CD4-positive, alpha-beta T cell treated with Interleukin-1 beta for 1 hour (primary cell): ENCODE measurements at places on chromosomes 7 and 10.

DNA sequence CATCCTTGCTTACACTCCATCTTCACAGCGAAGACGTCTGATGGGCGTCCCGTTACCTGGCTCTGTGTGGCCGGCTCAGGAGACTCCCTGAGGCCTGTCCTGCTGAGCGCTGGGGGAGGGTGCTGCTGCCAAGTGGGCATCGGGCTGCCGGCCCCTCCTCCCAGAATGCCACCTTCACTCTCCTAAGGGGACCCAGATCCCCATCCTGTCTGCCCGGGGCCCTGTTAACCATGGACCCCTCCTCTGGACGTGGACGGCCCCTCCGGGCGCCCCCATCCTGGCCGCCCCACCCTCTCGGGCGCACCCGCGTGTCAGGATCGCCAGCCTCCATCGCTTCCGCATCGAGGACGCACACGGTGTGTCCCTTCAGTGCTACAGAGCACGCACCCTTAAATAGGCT lies 7.3 kb upstream of the FOXL3 start:
- no peak for DNase-seq

- no peak for DNase-seq
Observed at GRCh38 chr10:73998623-73998928, 660 bp downstream of the VCL start.

DNA sequence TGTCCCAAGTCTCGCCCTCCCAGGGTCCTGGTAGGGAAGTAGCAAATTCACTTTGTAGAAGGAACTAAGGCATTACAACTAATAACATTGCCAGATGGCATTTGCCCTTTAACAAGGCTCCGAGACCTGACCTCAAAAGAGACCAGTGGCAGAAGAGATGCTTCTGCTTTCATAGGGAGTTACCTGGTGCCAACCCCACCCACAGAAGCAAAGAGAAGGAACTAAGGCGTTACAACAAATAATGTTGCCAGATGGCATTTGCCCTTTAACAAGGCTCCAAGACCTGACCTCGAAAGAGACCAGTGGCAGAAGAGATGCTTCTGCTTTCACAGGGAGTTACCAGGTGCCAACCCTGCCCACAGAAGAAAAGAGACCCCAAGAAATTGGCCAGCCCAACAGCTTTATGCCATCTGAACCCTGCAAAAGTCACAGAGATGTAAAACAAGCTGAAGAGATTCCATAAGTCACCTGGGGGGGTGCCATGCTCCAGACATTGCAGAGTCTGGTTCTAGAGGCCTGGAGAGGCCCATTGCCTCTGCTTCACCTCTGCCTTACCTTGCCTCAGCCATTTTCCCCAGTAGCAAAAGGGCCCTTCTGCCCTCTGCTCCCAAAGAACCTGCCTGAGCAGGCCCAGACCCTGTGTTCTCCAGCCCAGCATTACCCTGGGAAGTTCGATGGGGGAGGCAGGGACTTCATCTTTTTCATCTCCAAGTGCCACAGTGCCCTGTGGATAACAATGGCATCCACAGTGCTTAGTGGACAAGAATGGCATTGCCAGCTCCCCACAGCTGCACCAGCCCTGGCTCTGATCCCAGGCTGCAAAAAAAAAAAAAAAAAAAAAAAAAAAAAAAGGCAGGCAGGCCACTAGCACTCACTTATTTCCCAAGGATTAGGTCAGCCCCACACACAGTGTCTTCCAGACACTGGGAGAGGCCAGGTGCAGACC lies 179.5 kb upstream of the PLXNA4 start:
- no peak for DNase-seq

- DNase-seq, result no peak
Observed at GRCh38 chr10:103558911-103559310, 65.4 kb downstream of the NEURL1 start.

DNA sequence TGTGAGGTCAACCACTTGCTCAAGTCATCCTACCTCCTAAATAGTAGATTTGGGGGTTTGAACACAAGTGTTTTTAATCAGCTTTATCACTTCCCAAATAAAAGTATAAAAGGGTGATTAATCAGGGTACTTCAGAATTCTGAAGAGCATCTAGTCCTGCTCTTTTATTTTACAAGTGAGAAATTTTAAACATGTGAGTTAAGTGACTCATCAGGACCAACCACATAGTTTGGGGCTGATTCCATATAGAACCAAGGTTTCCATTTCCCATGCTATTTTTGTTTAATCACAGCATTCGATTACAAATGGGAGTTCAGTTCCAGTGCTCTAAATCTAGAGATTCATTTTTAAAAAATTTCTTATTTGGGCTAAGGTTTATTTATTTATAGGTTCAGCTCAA lies 113.4 kb downstream of the GPR158 start:
- no peak for DNase-seq

DNA sequence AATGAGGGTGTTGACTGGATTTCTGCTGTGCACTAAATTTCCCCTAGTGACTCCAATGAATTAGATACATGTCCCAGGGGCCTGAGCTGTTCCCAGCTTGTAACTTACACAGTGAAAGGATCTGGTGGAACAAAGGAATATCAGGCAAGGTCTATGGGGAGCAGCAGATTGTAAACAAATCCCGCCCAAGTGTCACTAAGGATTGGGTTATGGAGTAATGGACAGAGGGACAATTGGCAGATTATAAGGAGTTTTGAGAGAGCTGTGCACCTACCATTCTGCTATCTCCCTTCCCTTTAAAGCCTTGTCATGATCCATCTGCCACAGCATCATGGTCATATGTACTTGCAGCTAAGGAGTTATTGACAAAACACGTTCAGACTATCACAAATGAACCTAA lies 183.0 kb downstream of the RAB11FIP2 start:
- no peak for DNase-seq

- DNase-seq, result peak; percentile 13
Observed at GRCh38 chr10:116521424-116522290, 24.1 kb upstream of the PNLIP start.

DNA sequence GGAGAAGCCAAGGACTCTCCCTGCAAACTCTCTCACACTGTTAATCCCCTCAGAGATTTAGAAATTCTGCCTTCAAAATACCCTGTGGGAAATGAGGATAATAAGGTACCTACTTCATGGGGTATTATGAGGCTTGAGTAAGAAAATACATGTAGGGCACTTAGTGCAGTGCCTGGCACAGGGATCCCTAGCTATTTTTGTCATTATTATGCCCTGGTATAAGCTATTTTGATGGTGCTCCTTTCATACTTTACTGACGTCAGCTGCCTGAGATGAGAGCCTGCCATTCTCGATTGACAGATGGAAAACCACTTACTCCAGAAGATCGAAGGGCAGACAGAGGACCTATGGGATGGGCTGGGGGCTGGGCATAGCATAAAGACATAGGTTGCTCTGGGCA lies 30.1 kb downstream of the MKX start:
- no peak for DNase-seq

GRCh38 chr10:4307910-4308309 lies 518.1 kb upstream of the AKR1E2 start:
- no peak for DNase-seq

DNA sequence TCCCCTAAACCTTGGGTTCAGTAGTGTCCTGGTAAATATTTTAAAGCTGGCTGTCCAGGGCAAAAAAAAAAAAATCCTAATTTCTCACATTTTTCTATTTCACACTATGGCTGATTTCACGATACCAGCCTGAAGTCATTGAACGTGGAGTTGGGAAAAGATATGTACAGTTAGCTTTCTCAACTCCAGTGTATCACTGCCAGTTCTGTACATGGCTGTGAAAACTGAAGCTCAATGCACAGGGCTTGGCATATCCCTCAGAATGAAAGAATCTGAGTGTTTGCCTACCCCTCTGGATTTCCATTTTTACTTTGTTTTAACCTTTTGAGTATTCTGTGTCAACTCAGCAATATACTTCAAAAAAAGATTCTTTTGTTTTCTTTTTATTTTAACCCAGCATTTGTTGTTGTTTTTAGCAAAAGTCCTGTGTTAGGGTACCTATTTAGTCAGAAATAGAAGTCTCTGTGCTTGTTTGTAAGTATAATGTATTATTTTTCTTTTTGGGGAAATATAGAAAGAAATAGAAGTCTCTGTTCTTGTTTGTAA lies 274.5 kb downstream of the ADK start:
- DNase-seq, result no peak

DNA sequence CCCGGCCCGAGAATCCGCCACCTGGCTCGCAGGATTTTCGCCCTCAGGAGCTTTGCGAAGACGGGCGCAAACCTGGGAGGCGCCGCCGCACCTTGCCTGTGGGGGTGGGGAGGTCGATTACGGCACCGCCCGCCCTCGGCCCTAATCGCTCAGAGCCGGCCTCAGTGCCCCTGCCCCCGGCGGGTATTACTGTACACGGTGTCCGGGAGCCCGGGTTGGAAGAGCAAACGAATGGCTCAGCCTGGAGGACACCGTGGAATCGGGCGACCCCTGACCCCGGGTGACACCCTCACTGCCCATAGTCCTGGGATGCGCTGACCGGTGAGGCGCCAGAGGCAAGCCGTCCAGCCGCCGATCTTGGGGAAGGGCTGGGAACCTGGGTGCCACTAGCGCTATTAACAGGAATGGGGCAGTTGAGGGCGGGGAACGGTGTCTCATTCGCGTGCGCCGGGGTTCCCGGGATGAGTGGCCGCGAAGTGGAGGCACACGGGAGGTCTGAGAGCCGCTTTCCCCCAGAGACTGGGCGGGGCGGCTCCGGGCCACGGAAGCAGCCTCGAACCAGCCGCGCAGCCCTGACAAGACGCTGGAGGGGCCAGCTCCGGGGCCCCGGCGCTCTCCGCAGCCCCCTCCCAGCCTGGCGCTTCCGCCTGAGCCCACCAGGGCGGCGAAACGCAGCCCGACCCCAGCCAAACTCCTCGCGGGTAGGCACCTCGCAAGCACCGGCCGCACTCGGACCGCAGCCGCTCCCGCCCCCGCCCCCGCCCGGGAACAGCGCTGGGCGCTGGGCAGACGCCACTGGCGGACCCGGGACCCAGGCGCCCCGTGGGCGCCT lies 167.5 kb downstream of the NRF1 start:
- no peak for DNase-seq

DNA sequence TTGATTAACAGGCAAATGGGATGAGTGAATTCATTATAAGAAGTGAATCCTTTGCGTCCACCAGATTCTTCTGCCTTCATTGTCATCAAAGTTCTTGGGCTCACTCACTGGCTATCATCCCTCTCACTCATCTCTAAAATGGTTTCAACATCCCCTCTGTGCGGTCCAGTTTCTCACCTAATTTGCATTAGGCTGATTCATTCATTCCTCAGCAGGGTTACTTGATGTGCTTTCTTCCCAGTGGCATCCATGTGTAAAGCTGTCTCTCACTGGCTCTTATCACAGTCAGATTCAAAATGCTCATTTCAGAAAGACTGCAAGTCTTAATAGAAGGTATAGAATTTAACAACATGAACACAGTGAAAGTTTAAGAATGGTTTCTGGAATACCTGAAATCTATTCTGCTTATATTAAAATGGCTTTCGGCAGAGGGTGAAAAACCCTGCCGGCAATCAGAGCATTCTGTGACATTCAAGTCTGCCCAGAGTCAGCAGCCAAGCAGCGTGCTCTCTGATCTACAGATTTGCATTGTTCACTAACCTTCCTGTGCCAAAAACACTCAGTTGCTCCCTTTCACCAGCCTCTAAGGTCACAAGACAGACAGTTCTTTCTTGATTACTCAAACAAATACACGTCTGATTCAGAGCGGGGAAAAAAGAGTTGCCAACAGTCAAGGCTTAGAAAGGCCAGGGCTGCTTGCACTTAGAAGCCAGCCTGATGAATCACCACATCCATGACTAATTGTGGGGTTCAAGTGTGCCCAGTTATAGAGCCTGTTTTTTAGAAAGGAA lies 106.7 kb downstream of the TES start:
- no peak for DNase-seq
